Fibroblast of mammary gland (primary cell): ENCODE measurements at places on chromosomes 5 and 9.

GRCh38 chr9:133563291-133563796 is 28.8 kb downstream of the ADAMTSL2 start:
- no peak for DNase-seq

DNA sequence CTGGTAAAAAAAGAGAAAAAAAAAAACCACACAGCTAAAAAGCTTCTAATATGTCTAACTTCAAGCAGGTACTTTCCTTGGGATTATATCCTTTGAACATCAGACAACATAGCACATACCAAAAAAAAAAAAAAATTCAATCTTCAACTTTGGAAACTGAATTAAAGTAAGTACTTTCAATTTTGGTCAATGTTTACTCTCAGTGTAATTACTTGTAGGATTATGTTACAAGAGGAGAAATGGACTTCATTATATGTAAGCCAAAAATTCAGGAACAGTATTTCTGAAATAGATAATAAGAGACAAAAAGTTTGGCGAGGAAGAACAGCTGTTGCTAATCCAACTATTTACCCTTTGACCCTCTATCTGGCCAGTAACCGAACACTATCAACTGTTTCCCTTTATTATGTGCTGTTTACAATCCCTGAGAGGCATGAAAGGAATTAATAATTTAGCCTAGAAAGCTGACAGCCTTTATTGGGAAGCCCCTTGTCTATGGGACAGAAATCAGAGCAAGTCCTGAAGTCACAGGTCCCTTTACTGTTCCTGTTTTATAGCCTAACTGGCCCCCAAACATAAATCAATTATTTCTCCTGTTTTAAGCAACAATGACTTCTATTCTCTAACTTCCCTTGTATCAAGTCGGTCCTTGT is 46.6 kb downstream of the NR6A1 start:
- no peak for DNase-seq

- DNase-seq, result no peak
Measured at GRCh38 chr5:33275921-33276627, 164.7 kb upstream of the TARS1 start.

DNA sequence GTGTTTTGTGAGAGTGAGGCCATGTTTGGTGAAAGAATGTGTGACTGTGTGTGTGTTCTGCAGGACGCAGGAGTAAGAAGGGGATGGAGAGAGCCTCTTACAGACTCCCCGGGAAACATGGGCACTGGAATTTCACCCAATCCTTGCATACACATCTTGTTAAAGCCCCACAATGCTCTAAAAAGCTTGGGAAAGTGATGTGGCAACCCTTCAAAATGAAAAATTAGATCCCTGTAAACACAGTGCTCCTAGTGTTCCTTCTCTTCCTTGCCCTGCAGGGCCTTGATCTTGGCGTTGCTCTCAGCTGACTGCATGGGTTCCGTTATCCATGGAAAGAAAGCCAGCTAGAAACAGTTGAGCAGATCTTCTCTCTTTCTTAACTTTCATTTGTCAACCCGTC is 701.7 kb downstream of the SEMA5A start:
- no peak for DNase-seq

- no peak for DNase-seq
Measured at GRCh38 chr9:131025953-131026858, 17.2 kb downstream of the LAMC3 start.

DNA sequence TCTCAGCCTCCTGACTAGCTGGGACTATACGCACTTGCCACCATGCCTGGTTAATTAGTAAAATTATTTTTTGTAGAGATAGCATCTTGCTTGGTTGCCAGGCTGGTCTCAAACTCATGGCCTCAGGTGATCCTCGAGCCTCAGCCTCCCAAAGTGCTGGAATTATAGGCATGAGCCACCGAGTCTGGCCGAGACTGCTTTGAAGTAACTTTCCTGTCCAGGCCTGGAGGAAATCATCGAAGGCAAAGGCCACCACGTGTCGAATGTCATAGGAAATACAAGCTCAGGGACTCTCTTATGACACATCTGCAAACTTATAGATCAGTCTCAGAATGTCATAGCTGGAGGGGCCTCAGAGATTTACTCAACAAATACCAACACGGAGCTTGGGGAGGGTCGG is 25.1 kb downstream of the RAPGEF1 start:
- no peak for DNase-seq

DNA sequence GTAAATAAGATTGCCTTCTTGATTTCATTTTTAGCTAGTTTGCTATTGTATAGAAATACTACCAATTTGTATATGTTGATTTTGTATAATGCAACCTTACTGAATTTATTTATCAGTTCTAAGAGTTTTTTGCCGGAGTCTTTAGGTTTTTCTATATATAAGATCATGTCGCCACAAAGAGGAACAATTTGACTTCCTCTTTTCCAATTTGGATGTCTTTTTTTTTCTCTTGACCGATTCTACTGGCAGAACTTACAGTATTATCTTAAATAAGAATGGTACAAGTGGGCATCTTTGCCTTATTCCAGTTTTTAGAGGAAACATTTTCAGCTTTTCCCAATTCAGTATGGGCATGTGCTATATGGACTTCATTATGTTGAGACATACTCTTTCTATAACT is 624.7 kb upstream of the ACO1 start:
- DNase-seq, result no peak

- no peak for DNase-seq
Measured at GRCh38 chr5:96745844-96746531, 61.8 kb downstream of the ERAP1 start.

- peak; percentile 35 for DNase-seq
Measured at GRCh38 chr9:127557466-127557869, 54.6 kb upstream of the STXBP1 start.

DNA sequence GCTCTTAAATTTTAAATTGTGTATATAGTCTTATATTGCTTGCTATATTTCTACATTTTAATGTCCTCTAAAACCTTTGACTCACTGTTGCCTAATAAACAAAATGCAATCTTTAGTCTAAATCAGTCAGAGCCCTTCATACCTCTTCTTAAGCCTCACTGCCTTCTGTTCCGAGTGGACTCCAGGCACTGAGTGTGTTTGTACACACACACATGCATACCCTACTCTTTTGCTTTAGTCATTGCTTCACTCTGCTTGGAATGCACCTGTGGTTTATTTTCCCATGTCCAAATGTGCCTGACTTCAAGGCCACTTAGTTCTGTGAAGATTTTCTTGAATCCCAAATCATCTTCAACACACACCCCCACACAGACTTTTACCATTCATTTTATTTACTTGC is 60.9 kb downstream of the SLC12A2 start:
- DNase-seq, result peak; percentile 29

DNA sequence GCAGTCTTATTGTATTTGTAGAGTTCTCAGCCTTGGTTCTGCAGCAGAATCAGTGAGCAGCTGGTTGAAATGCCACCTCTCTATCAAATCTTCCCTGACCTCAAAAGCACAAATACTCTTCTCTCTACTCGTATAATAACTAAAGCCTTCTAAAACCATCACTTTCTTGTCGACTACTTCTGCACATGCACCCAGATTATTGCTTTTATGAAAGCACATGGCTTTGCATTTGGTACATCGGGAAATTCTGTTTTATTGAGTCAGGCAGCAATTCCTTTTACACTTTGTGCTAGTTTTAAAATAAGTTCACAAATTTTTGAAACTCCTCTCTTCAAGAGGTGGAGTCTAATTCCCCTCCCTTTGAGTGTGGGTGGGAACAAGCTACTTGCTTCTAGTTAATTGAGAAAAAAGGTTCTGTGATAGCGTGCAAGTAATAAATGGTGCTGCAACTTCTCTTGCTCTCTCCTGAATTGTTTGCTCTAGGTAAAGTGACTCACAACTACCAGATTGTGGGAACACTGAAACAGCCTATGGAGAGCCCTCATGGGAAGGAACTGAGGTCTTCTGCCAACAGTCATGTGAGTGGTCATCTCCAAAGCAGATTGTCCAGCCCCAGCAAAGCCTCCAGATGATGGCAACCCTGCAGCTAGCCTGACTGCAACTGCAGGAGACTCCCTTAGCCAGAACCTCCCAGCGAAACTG is 66.0 kb upstream of the TAF1L start:
- DNase-seq, result peak; percentile 85

DNA sequence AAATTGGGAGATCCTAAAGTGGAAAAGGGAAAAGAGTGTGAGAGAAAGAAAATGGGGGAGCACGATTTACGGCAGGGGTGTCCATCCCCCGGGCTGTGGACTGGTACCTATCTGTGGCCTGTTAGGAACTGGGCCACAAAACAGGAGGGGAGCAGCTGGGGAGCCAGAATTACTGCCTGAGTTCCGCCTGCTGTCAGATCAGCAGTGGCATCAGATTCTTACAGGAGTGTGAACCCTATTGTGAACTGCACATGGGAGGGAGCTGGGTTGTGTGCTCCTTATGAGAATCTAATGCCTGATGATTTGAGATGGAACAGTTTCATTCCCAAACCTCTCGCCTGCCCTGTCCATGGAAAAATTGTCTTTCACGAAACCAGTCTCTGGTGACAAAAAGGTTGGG is 108.3 kb upstream of the ADAMTSL1 start:
- DNase-seq, result no peak

DNA sequence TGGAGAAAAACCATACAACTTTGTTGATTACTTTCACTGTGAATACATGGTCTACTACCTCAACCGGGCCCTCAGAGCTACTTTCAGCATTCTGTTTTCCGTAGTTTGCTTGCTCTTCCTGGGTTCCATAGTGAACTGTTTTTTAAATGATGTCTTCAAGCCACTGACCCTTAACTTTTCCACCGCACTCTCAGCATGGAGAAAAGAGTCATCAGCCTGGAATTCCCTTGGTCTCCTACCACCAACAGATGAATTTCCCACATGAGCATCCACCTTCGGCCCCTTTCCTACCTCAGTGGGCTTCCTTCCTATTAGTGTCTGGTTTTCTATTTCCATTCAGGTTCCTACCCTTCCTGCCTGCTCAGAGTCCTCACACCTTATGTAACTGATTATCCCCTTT is 135.9 kb upstream of the ADAMTSL1 start:
- peak; percentile 7 for DNase-seq

DNA sequence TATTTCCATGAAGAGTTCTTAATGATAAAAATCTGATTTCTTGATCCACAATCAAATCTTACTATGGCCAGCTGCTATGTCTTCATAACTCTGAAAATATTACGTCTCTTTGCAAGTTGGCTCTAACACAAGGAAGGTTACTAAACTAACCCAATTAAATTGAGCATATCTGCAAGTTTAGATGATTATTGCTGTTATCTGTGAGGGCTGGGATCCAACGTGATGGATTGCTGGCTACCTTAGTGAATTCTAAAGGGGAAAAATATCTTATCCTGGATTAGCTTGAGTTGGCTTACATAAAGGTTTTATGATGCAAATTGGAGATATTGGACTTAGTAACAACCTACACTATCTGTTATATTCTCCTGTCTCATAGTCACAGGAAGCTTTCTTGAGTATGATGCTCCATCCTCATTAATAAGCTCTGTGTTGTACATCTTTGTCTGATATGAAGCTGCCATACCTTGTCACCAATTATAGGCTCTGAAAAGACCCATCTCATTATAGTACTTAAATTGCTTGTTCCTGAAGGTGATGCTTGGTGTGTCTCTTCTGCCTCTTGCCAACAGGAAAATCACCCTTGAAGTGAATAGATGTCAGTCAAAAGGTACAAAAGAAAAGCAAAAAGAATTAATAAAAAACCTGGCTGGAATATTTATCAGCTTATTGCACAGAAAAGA is 733.0 kb upstream of the MEF2C start:
- no peak for DNase-seq

DNA sequence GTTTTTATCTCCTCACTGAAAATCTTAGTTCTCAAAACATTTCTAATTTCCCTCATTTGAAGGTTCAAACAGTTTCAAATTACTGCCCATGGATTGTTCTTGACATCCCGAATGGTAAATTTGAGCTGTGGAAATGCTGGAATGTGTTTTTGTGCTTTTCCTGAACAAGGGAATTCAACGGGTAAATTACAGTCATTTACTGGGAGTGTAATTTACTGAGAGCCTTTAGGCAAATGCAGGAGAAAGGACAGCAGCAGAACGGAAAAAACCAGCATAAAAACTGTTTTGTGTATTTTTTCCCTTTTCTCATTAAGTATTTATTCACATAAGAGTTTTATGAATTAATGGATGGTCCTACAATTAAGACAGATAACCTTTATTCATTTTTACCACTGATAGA is 139.2 kb downstream of the PBX3 start:
- no peak for DNase-seq

- DNase-seq, result no peak
Measured at GRCh38 chr5:401146-402034, 41.6 kb upstream of the EXOC3 start.

DNA sequence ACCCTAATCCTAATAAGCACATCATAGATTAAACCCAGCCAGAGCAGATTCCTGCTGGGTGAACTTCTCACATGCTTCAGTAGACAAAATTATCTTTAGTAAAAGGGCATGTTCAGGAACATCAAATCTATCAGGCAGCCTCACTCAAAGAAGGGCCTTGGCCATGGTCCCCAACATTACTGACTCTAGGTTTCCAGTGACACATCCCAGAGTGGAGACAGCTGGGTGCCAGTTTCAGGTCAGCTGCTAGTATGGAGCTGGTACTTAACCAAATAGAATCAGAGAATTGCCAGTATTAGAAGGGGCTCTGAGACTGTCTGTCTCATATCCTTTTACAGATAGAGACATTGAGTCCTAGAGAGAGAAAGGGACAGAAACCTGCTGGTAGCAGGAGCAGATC is 44.1 kb upstream of the GALNT10 start:
- DNase-seq, result no peak

GRCh38 chr5:38583500-38583899 is 27.1 kb upstream of the LIFR start:
- no peak for DNase-seq

DNA sequence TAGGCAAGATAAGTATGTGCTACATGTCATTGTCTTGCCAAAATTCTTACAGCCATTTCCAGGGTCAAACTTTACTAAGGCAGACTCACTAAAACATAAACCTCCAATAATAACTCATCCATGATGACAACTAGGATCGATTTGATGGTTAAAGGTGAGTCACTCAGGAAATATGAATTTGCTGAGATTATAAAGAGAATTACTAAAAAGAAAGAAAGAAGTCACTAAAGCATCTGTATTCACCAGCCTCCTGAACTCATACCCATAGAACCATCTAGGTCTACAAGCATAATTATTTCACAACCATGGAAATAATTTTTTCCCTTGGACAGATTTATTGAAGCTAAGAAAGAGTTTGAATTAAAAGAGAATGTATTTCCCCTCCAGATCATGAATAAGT is 258.6 kb downstream of the TLE1 start:
- peak; percentile 25 for DNase-seq
